ENCODE measurements at places on chromosomes 16 and 17.

GRCh38 chr17:46889519-46889918 lies 33.4 kb upstream of the GOSR2 start:
- no peak for DNase-seq

DNA sequence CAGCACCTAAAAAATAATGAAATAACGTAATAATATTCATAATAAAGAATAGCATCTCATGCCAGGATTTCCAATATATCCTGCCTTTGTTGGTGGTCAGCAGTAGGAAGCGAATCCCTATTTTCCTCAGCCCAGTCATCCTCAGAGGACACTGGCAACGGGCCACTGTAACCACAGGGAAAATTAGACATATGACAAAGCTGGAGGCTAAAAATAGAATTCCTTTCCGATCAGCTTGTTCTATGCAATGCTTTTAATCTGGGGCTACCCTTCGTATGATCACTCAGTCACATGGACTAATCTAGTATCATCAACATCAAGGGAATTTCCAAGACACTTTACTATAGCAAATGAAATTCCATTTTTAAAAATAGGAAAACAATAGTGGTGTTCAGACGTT lies 246.9 kb upstream of the KCNJ16 start:
- no peak for DNase-seq

DNA sequence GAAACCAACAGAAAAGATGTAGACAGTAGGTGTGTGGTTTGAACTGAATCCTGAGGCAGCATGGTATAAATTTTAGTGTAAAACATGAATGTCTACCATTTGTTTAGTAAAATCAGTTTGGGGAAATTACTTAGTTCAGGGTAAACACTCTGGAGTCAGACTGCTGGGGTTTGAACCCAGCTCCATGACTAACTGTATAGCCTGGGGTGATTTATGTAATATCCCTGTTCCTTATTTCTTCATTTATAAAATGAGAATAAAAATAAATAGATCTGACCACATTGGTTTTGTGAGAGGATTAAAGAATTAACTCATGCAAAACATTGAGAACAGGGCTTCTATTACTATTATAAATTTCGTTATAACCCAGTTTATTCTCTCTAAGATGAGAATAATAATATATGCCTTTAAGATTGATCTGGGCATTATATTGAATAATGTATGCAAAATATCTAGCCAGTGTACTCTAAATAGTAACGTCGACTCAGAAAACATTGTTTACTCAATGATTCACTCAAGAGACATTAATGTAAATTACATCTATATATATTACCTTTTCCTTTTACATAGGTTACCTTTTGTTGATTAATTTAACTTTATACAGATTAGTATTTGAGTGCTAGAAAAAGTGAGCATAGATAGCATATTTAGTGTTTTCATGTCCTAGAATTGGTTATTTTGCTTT lies 120.6 kb upstream of the KCNJ16 start:
- DNase-seq, result no peak

GRCh38 chr17:4477255-4477791 lies 21.4 kb upstream of the SPNS2 start:
- DNase-seq, result no peak

DNA sequence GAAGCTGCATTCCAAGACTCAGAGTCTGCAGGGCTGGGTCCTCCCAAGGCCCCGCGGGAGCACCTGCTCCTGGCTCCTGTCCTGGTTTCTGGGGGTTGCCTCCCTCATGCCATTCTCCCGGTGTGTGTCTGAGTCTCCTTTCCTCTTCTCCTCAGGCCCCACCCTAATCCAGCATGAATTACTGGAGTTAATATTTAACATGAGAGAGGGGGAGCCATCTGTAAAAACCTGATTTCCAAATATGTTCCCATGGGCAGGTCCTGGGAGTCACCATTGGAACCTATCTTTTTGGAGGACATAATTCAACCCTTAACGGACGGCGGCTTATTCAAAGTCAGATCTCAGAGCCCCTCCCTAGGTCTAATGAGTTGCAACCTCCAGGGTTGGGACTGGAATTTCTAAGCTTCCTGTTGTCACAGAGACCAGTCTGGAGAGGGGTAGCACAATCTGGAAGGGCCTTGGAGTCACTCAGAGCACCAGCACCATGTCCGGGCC lies 5.4 kb downstream of the C17orf99 start:
- DNase-seq, result no peak

- no peak for DNase-seq
Measured at GRCh38 chr17:67503184-67503583, 126.1 kb downstream of the PITPNC1 start.

- no peak for DNase-seq
Measured at GRCh38 chr17:54256401-54256929, 433.7 kb downstream of the KIF2B start.

DNA sequence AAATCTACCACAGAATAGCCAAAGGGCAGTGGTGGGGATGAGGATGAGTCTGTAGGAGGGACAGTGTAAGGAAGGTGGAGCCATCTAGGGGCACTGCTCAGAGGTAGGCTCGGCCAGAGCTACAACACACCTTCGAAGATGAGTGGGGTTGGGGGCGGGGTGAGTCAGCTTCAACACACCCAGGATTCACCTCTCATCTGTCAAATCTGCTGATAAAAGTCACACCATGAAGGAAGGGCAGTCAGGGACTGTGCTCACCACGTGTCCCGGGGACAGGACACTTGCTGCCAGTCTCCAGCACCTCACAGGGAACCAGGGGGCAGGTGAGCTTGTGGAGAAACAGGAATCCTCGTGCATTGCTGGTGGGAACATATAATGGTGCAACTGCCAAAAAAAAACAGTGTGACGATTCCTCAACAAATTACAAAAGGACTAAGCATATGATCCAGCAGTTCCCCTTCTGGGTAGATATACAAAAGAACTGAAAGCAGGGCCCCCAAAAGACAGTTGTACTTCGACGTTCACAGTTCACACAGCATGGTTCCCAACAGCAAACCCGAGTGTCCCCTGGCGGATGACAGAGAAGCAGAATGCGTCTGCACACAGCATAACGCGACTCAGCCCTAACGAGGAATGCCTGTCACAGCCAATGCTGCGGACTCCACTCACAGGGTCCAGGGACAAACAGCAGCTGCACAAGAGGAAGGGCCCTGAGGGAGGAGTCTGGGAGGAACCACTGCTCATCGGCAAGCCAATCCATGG lies 133.1 kb downstream of the ANKRD11 start:
- DNase-seq, result peak; percentile 62

- no peak for DNase-seq
Measured at GRCh38 chr17:17796787-17797061, 40.1 kb downstream of the SREBF1 start.

- DNase-seq, result no peak
Measured at GRCh38 chr17:1074886-1075605, 78.1 kb downstream of the TIMM22 start.

DNA sequence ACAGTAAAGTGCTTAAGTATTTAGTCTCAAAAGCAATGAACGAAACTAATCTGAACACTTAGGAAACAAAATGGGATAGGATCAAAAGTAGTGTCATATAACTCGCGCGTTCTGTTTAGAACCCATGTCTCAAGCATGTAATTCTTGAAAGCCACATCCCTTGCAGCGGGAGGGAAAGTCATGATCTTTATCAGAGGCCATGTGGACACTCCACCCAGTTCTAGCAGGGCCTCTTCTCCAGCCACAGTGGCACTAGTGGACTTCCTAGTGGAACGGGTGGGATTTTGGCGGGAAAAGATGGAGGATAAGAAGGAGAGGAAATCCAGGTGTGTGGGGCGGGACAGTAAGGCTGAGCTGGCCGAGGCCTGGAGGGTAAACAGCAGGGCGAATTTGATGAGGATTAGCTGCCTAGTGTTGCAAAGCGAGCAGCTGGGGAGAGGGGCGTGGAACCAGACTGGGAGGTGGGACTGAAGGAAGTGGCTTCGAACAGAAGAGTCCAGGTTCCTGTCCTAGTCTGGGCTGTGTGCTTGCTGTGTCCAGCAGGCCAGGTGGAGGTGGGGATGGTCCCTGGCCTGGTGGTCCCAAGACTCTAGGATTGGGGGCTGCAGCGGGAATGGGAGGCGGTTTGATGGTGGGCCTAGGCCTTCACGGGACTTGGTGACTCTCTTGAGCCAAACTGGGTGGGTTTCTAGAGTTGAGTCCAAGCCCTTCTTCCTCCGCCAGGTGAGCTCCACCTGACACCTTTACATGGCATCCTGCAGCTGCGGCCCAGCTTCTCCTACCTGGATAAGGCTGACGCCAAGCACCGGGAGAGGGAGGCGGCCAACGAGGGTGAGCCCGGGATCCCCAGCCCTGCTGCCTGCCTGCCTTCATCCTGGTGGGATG lies 15.9 kb downstream of the POLR3E start:
- DNase-seq, result no peak

DNA sequence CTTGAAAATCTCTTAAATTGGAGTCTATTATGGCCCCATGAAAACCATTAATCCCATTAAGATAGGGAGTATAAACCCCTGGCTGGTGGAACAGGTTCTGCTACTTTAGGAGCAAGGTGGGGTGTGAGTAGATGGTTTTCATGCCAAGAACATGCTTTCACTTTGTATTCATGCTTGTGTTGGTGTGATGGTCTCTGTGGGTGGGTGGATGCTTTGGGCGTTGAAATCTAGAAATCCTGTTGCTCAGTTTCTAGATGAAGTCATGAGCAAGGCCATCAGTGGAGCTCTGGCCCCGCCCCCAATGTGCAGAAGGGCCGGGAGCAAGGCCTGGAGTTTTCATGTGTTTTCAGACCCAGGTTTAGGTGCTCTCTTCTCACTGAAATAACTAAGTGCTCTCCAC lies 20.1 kb downstream of the PLD6 start:
- DNase-seq, result peak; percentile 45

- DNase-seq, result no peak
Measured at GRCh38 chr17:72077326-72077960, 43.4 kb upstream of the SOX9 start.

GRCh38 chr16:4370570-4371356 lies 885 bp upstream of the VASN start:
- no peak for DNase-seq

DNA sequence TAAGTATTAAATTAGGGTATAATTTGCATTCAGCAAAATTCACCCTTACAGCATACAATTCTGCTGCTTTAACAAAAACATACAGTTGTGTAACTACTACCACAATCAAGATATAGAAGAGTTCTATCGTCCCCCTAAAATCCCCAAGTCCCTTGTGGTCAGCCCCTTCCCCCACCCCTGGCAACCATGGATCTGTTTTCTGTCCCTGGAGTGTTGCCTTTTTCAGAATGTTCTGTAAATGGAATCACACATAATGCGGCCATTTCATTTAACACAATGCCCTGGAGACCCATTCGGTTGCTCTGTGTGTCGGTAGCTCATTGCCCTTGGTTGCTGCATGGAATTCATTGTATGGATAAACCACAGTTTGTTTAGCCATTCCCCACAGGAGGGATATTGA lies 190.2 kb downstream of the IRX5 start:
- DNase-seq, result no peak

DNA sequence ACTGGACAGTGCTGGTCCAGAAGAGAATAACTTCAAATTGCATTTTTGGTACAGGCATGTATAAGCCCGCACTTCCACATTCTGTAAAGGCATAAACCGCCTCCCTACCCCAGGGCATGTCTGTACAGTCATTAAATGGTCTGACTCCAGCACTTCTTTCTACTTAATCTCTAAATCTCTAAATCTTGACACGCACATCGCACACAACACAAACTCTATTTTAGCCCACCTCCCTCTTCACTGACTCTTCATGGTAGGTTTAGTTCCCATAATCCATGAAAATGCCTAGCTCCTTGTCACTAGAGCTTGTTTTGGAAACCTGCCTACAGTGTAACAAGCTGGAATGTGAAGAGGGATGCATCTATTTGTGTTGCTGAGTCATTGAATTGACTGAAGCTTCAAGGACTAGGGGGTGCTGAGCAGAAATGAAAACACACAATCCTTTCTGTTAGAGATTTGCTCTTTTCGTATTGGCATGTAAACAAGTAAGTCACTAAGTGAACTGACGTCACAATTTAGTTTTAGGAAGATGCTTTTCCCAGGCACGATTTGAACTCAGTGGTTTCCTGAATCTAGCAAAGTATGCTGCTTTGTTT lies 1.6 kb upstream of the DUSP14 start:
- DNase-seq, result no peak

GRCh38 chr17:45789874-45790273 lies 5.8 kb downstream of the CRHR1 start:
- DNase-seq, result no peak

DNA sequence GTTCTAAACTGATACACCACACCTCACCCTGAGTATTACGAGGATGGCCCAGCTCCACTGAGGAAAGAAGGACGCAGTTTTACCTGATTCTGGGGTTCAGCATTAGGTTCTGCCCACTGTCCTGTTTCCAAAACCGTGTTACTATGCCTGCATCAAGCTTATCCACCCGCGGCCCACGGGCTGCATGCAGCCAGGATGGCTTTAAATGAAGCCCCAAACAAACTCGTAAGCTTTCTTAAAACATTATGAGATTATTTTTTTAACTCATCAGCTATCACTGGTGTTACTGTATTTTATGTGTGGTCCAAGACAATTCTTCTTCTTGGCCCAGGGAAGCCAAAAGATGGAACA lies 4.0 kb upstream of the CD300LG start:
- no peak for DNase-seq

DNA sequence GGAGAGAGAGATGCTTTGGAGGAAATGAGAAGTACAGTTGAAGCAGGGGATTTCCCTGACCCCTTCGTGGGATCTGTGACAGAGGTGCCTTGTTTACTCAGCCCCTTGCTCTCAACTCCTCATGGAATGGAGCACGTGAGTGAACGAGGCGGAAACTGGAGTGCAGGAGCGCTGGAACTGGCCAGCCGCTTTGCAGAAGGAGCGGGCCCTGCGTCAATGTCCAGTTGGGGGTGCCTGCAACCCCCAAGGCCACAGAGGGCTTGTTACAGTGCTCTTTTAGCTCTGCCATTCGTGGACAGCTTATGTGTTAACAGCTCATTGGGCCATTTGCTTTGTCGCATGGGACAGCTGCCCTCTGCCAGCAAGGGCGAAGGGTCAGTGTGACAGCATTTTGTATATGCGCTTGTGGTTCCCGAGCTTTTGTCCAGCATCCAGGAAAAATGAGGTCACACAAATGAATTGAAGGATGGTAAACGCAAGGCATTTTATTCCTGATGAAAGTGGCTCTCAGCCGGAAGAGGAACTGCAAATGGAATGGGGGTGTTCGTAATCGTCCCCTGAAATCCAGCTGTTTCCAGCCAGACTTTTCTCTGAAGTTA lies 1395.1 kb downstream of the CDH8 start:
- no peak for DNase-seq

Data from stimulated activated CD4-positive, alpha-beta T cell treated with anti-CD3 and anti-CD28 coated beads, Interleukin-1b, Interleukin-23, amount 100 ng/mL, for 24 hours (primary cell).